ENCODE measurements at places on chromosomes 4 and X. TPM values are rescaled to one million over a fixed set of nuclear protein-coding genes. Genes with fewer than 3 reads are reported as not detected.

The IL1RAPL2 gene
- not detected for total RNA-seq

The KCNIP4 gene
- total RNA-seq = not detected

GRCh38 chr4:34636623-34637022 is 1607.7 kb downstream of the ARAP2 start:
- DNase-seq = no peak

DNA sequence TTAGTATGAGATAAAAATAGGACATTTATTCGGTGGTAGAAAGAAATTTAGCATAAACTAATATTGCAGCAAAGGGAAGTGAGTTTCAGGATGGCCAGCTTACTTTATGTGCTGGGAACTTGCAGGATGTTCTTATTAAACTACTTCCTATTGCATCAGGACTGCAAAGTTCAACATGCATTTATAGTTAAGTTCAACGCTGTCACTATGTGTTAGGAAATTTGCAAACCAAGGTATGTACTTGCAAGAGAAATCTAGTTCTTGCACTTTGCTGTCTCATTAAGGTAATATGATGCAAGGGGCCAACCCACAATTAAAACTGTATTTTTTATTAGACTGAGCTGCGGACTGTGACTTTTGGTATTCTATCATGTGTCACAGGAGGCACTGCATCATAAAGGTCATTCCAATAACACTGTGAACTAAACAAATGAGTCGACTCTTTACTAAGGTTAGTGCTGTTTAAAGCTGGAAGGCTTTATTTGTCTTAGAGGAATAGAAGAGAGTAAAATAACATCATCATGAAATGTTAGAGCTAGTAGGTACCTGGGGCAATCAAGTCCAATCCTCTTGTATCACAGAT is 1525.7 kb upstream of the TENM3 start:
- no peak for DNase-seq

GRCh38 chrX:87337267-87337666 is 180.3 kb upstream of the KLHL4 start:
- DNase-seq = no peak

DNA sequence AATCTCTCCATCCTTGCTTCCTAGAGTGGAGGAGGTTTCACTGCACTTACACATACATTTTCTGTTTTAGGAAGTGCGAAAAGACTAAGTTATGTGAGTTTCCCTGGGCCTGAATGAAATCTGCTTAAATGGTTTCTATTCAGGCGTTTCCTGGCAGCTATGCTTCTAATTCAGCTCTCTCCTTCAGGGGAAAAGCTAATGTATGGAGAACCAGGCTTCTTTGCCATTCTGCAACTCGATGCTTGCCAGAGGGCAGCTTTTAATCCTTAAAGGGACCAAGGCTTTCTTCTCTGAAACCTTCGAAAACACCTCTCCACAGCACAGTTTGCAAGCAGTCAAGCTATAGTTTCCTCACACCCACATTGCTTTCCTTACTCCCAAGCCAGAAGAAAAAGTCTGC is 89.5 kb upstream of the ARX start:
- no peak for DNase-seq

- no peak for DNase-seq
These were observed 18.7 kb upstream of the CXCL13 start for GRCh38 chr4:77586951-77587383.

GRCh38 chrX:49184294-49185281 is 1.6 kb downstream of the PRICKLE3 start:
- DNase-seq = peak; percentile 96

GRCh38 chrX:19886883-19887531 is 393 bp downstream of the SH3KBP1 start:
- DNase-seq = peak; percentile 82

DNA sequence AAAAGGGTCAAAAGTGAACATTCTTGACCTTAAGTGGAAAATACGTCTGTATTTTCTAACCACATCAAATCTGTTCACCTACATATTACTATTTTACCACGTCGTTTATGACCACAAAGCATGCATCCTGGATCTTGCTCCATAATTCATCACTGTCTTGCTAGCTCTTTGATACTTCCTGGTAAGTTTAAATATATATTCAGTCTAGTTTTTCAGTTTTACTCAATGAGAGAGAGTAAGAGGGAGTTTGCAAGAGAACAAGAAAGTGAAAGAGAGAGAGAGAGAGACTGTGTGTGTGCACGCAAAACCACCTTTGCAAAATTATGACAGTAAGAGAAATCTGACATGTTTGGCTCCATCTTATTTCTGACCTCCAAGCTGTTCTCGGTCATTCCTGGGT is 173.7 kb upstream of the GALNTL6 start:
- DNase-seq = no peak

DNA sequence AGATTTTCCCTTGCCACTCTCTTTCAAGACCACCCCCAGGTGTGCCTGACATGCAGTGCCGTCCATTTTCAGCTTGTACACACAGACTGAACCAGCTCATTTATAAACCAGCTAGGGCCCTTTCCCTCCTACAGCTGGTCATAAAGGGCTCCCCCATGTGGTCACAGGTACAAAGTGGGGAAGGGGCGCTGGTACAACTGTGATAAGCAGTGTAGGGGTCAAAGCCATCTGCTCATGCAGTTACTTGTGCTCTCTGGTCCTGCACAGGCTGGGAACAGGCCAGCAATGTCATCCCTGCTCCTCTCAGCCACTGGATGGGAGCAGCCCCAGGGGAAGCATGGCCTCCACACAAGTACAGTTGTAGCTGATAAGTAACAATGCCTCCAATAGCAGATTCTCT is 20.6 kb downstream of the GABRQ start:
- no peak for DNase-seq

GRCh38 chr4:180434131-180434895 is 1808.9 kb upstream of the TENM3 start:
- DNase-seq = no peak

DNA sequence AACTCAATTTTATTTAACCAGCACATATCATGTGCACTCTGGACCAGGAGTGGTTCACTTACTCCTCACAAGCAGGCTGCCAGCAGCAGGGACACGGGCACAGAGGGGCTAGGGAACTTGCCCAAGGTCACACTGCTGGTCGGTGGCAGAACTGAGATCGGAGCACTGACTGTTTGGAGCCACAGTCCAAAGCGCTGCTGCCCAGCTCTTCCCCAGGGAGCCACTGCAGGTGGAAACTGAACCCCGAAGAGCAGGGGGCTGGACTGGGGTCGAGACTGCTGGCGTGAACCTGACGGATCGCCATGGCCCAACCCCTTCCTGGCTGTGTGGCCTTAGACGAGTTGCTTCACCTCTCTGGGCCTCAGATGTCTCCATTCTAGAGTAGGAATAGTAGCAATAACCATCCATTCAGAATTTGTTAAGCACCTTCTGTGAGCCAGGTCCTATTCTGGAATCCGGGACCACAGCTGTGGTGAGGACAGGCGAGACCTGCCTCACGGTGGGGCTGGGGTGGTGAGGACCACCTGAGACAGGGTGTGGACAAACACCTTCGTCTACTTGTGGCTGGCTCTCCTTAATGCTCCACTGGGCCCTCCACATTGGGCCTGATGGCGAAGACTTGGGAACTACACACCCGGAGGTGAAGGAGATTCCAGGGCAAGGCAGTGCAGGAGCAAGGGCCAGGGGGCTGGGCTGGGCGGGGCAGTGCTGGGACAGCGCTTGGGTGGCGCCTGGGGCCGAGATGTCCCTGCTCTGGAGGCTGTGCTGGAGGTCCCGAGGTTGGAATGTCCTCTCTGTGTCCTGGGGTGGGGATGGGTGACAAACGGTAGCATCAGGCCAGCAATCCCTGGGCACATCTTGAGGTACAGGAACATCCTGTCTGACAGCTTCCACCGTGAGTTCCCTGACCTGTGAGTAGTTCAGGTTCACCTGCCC is 32.0 kb upstream of the KIAA0232 start:
- DNase-seq = no peak

DNA sequence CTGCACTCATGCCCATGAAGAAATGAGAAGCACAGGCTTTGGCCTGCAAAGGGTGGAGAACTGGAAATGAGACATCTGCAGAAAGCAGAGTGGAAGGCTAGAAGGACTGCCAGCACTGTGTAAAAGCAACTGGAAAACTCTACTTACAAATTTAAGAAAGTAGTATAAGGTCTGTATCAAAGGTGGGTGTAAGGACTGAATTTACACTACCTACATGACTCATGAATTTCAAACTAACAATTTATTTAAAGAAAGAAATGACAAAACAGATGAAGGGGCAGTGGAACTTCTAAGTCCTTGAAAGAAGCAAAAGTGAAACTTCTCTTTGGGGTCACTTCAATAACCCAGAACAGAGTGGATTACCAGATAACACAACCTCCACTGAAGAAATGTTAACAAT is 71.2 kb downstream of the SLC10A7 start:
- no peak for DNase-seq

- no peak for DNase-seq
These were observed 417.2 kb downstream of the CFAP47 start for GRCh38 chrX:36336751-36337150.

DNA sequence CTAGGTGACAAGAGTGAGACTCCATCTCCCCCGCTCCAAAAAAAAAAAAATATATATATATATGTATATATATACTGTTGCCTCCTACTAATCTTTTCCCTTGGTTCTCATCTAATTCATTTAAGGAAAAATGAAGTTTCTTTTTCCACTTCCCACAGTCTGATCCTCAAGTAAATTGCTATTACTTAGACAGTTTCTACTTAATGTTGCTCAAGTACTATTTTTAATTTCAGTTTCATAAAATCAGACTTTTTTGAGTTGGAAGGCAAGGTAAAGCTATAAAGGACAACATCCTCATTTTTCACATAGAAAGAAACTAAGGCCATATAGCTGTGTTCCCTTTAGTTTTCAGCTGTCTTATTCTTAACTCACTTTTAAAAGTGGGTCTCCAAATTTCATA is 5.8 kb downstream of the RXFP1 start:
- DNase-seq = no peak

DNA sequence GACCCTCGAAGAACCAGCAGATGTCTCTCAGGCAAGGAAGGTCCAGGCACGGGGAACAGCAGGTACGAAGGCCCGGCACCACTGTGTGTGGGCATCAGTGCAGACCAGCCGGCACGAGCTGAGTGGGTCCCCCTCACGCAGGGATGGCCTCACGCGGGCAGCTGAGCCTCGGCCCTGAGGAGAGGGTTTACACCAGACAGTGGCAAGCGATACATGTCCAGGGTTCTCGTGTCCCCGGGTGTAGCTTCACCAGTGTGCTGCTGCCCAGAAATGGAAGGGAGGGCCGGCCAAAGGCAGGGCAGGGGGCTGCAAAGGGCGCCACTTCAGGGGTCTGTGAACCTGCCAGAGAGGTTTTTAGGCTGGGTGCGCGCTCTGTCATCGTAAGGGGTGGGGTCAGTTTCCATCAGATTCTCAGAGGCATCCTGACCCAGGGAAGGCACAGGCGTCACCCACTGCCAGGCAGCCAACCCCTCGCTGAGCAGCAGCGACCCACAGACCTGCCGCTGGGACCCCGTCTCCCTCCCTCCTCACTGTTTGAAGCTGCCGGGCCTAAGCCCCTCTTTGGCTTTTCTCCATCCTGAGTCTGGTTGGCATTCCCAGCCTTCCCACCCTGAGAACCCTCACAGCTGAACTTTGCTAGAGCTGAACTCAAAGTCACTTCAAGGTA is 107.0 kb downstream of the CPZ start:
- no peak for DNase-seq
